Putamen (tissue), 1 donor: ENCODE measurements at places on chromosomes 5 and 9.

DNA sequence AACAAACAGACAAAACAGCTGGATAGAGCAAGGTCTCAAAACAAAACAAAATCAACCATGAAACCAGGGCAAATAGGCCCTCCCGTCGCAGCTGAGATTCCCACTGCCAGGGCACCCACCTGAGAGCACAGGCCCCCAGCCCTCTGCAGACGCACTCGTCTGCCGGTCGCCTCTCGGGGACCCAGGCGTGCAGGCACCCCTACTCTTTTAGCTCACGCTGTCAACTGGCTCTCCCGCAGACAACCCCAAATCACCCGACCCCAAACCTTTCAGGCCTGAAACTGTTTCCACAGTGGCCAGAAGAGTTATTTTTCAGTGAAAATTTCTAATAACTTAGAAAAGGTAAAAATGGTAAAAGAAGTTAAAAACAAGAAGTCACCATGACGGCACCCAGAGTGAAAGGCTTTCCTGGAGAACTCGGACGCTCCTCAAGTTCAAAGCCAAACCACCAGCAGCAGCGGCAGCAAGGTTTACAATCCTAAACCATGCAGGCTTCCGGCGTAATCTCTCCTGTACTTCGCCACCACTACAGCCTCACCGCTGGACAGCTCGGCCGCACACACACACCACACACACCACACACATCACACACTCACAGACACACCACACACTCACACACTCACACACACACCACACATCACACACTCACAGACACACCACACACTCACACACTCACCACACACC, 1.9 kb upstream of the UBE2QL1 start:
- DNase-seq, result no peak

- no peak for DNase-seq
Measured at GRCh38 chr9:86994231-86994630, 46.9 kb upstream of the GAS1 start.

DNA sequence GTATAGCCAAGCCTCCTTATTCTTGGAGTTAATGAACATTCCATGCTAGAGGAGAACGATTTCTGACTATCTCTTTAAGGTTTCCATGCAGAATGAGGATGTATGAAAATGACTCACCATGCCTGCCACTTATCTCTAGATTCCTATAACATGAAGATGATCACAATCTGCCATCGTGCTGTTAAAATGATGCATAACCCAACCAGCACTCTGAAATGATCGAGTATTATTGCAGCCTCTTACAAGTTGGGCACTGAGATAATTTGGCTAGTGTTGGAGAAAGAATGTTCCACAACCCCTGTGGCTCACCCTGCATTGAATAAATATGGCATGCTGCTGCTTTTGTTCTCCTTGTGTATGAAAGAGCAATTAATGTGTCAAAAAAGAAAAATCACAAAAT, 1143.6 kb upstream of the WWC1 start:
- DNase-seq, result peak; percentile 24

GRCh38 chr9:70683841-70684240, 269.4 kb upstream of the KLF9 start:
- DNase-seq, result no peak

DNA sequence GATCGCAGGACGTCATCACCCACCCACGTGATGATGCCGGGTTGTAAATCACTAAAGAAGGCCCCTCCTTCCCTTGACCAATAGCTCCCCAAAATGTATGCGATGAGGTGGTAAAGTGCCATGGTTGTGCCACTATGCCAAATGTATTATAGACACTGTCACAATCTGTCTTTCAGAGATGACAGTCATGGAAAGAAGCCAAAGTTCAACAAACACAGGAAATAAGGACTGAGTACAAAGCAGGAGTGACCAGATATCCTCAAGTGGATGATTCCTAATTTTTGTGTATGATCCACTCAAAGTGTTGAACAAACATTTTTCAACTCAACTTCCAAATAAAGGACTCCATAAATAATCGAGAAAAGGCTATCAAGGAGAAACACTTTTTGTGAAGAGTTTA, 12.5 kb downstream of the GLIS3 start:
- no peak for DNase-seq
